MV-4-11 (cell line): ENCODE measurements at places on chromosomes 1 and 21.

GRCh38 chr1:190864013-190864641 lies 386.5 kb upstream of the BRINP3 start:
- no peak for DNase-seq

GRCh38 chr1:95021119-95021518 lies 51.6 kb downstream of the ALG14 start:
- DNase-seq, result no peak

GRCh38 chr1:204398197-204399125 lies 13.2 kb downstream of the PPP1R15B start:
- peak; percentile 57 for DNase-seq

DNA sequence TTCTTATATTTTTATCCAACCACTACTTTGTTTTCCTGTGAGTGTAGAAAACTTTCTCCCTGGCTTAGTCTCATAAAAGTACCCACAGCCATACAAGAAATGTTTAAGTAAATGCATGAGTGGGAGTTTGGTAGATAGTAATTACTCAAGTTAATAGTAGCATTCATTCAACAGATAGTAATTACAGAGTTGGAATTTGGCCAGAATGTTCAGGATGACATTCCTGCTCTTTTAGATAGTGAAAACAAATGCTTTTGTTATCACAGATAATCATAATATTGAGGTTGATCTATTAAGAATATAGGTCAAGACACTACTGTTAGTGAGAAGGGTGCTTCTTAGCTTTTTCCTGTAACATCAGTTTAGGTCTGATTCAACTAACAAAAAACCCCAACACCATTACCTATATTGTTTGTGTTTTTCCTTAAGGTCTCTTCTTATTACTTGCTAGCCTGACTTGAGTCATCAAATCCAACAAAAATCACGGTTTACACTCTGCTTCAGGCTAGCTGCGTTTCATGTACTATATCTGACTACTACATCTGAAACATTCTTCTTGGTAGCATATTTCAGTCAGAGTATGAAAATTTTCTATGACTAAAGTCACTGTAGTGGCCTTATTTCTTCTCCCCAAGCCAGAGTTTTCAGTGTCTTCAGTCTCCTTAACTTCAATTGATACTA lies 163.7 kb downstream of the HS2ST1 start:
- DNase-seq, result no peak

- no peak for DNase-seq
These were observed 3.9 kb upstream of the FNDC10 start for GRCh38 chr1:1603671-1604373.

- DNase-seq, result no peak
These were observed 1.0 kb downstream of the ST6GALNAC5 start for GRCh38 chr1:76868154-76868882.

DNA sequence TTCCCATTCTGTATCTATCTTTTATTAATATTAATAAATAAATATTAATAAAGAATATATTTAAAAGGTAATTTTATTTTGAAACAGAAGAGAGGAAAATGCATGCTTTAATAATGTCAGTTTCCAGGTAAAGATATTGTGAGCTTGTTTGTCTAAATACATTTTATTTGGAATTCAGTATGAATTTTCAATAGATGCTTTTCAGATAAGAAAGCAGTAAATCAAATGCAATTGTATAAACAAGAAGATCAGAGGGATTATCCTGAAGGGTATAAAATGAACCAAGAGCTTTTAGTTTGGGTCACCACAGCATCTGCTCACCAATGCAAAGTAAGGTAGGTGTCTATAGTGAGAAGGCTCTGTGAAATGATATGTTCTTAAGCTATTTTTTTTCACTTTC lies at the start of gene TSHB:
TSHB (plus strand) TSS at position 301 of the 400 bp plus-strand sequence. CDS start 3,537 bp downstream, outside the sequence.
- no peak for DNase-seq

- DNase-seq, result no peak
These were observed 6.4 kb upstream of the THEM5 start for GRCh38 chr1:151859891-151860293.

GRCh38 chr1:42130061-42130660 lies 23.0 kb upstream of the GUCA2B start:
- no peak for DNase-seq

GRCh38 chr1:185732951-185733350 lies 1.2 kb upstream of the HMCN1 start:
- DNase-seq, result no peak

DNA sequence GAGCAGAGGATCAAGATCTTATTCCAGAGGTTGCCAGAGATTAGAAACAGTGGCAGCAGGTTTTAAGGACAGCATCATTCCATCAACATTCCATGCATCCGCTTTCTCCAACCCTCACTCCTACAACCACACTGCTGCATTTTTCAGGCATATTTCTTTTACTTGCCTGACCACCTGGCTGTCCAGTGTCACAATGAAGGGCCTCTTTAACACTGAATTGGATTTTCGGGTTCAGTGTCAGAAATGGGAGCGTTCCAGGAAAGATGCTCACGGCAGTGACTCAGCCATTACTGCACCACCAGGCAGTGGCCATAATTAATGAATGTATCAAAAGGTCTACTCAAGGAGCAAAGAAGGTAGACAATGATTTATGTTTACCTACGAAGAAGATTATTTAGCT lies 200.4 kb upstream of the ESRRG start:
- no peak for DNase-seq

DNA sequence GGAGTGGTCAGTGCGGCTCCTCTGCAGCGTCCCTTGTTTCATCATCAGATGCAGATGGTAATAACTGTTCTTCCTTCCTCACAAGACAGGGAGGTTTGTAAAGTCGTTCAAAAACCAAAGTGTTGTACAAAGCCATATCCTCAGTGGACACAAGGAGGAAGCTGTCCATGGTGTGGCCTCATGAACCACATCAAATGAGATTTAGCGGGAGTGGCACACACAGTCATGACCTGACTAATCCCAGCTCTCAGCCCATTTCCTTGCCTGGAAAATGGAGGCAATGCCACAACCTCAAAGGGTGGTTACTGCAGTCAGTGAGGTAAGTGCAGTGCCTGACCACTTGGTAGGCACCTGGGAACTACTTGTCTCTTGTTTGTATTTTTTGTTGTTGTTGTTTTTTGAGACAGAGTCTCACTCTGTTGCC lies 13.4 kb downstream of the ENTREP3 start:
- peak; percentile 92 for DNase-seq

- DNase-seq, result no peak
These were observed 355.9 kb upstream of the ADGRL4 start for GRCh38 chr1:79362470-79362869.

GRCh38 chr1:69728206-69728605 lies 160.5 kb downstream of the LRRC7 start:
- no peak for DNase-seq

DNA sequence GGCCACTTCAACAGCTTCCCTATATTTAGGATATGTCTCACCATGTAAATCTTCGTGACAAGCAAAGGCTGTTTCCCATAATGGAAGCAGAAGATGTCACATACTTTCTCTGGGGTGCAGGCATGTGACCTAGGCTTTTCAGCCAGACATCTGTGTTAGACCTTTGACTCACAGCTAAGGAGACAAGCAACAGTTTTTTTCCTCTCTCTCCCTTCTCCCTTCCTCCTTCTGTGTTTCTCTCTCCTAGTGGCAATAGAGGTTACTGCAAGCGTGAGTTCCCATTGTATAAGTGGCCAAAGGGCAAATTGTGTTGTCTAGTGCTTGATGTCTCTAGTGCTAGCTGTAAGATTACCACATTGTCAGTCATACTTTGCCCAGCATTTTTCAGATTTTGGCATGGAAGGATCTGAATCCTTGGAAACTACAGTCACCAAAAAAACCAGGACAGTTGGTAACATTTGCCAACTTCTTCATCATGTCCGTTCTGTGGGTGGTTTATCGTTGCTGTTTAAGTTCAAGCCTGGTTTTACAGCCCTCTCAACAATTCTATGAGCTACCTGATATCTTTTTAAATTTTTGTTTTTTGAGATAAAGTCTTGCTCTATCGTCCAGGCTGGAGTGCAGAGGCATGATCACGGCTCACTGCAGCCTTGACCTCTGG lies 44.4 kb upstream of the RABGAP1L start:
- DNase-seq, result peak; percentile 91

- no peak for DNase-seq
These were observed 264.2 kb downstream of the GRIK3 start for GRCh38 chr1:36769886-36770830.

DNA sequence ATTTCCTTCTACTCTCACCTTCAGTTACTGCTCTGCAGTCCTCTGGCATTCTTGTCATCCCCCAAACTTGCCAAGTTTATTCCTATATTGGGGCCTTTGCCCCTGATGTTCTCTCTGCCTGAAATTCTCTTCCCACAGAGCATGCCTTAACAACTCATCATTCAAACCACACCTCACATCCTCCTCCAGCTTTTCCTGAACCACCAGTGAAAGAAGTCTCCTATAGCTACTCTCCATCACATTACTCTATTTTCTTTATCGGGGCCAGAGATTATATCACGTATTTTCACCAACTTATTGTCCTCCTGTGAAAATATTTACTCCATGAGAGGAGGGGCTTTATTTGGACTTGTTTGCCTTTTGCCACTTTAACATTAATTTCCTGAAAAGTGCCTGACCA lies 32.1 kb downstream of the EXTL2 start:
- no peak for DNase-seq

- peak; percentile 55 for DNase-seq
These were observed 30.0 kb downstream of the LRRC3 start for GRCh38 chr21:44485254-44485793.

DNA sequence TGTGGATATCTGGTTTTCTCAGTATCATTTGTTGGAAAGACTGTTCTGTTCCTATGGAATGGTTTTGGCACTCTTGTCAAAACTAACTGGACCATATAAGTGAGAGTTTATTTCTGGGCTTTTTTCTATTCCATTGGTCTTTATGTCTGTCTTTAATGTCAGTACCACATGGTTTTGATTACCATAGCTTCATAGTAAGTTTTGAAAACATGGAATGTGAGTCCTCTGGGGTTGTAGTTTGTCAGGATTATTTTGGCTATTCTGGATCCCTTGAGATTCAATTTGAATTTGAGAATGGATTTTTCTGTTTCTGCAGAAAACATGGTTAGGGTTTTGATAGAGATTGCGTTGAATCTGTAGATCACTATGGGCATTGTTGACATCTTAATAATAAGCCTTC lies 107.9 kb downstream of the ZFYVE9 start:
- no peak for DNase-seq

DNA sequence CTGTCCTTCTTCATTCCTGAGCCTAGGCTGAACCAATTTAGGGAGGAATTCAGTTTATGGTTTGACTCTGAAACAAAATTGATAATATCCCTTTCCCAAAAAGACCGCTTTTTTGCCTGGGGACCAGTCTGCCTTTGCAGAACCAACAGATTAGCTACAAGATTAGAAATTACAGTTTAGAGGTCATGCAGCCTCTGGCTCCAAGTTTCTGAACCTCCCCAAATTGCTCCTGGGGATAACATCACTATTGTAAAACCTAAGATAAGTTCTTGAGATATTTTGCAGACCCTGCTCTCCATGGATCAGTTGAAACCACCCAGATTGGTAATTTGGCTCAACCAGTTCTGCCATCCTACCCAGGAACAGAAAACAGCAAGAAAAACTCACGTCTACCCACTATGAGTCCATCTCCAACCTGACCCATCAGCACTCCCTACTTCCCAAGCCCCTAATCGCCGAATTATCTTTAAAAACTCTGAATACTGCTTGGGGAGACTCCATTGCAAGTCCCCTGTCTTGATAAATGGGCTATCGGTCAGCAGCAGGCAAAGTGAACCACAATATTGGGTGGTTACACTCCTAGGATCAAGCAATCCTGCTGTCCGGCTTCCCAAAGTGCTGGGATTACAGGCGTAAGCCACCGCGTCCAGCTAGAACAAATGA lies 605 bp upstream of the RABGGTB start:
- DNase-seq, result no peak

GRCh38 chr21:31284797-31285397 lies 59.2 kb downstream of the TIAM1 start:
- no peak for DNase-seq

DNA sequence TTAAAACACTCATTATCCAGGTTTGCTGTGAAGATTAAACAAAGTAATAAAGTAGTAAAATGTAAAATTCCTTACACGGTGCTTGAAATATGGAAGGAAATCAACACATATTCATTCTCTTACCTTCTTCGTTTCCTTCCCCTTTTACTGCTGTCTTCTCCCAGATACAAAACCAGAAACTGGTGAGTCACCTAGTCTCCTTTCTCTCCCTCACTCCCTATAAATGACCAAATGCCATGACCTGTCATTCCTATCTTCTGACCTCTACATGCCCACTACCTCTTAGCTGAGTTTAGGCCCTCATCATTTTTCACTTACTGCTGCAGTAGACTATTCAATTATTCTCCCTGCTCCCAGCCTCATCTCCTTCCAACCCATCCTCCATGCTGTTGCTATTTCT lies 4.3 kb upstream of the NR1I3 start:
- no peak for DNase-seq

- no peak for DNase-seq
These were observed 161.8 kb downstream of the DPYD start for GRCh38 chr1:97759078-97759477.

GRCh38 chr1:172776071-172776470 lies 117.2 kb downstream of the FASLG start:
- no peak for DNase-seq

DNA sequence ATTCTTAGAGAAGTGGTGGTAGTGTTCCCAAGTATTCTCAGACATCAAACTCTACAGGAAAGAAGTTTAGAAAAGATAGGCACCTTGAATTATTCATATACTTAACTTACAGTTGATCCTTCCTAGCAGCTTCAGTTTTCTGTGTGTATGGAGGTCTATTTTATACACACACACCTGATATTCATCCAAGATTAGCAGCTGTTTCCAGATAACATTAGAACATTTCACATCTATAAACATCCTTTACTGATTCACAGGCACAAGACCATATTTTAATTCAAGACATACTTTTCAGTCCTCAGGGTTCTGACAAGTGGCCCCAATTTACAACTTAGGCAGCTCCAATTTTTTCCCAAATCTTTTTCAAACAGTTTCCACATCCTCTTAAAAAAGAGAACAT lies 287.8 kb upstream of the USP25 start:
- no peak for DNase-seq

GRCh38 chr1:88697503-88697902 lies 13.4 kb downstream of the PKN2 start:
- DNase-seq, result no peak

DNA sequence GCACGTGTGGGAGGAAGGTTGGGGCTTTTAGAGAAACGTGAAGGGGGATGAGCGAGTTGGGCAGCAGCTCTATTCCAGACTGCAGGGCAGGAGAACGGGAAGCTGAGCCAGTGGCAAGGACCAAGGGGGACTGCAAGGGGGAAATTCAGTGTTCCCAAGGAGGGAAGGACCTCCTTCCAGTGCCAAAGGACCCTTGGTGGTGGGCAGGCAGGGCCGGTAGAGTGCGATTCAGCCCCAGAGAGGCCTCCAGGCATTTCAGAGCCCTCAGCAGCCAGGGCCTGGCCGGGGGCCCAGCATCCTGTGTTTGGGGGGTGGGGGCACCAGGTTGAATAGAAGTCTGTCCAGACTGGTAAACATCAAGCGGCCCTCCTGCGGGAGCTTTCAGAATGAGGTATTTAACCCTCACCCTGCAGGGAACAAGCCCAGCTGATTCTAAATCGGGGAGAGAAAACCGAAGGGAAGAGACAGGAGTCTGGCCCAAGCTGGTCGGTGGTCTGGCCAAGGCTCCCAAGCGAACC lies 2.3 kb downstream of the COL9A2 start:
- DNase-seq, result no peak
